PC-9 (cell line): ENCODE measurements at places on chromosomes 4 and X.
A peak's percentile ranks its signal among the peaks of the same experiment; 100 is the strongest.

- DNase-seq = no peak
These were observed 39.3 kb upstream of the HPGD start for GRCh38 chr4:174561560-174561959.

DNA sequence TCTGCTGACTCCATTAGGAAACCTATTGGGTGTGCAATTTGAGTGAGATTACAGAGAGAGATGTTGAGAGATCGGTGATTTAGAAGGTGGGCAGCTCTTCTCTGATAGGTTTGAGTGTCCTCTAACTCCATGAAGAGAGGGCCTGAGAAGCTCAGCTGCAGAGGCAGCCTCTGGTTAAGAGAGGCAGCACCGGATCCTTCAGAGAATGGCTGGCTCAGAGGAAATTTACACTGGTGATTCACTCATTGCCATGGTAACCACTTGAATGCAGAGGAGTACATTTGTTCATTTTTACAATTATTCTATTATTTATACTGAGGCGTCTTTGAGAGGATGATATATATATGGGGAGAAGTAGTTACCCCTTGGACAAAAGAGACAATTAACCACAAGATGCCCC is 171.7 kb downstream of the PDGFRA start:
- no peak for DNase-seq

GRCh38 chr4:6198278-6198677 is 2.1 kb downstream of the JAKMIP1 start:
- DNase-seq = no peak

DNA sequence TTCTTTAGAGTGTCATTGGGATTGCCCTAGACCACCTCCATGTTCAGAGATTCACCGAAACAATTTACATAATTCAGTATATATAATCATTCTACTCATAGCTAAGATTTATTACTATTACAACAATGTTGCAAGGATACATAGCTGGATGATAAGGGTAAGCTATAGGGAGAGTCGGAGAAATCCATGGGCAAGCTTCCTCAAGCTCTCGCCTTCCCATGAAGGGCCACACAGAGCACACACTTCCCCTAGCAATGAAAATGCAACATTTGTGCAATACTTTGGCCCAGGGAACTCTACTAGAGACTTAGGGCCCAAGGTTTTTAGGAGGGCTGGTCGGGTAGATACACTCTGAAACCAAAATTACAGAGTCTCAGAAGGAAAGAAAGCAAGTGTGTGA is 49.7 kb upstream of the ABCG2 start:
- no peak for DNase-seq

DNA sequence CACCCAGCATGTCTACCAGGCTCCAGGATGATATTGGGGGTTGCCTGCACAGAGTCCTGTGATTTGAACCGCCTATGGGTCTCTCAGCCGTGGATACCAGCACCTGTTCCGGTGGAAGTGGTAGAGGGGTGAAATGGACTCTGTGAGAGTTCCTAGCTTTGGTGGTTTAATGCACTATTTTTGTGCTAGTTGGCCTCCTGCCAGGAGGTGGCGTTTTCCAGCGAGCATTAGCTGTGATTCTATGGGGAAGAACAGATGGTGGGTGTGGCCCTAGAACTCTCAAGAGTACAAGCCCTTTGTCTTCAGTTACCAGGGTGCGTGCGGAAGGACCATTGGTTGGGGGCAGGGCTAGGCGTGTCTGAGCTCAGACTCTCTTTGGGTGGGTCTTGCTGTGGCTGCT is 316.9 kb upstream of the AMOT start:
- no peak for DNase-seq

- no peak for DNase-seq
These were observed 49.6 kb downstream of the RRAGB start for GRCh38 chrX:55767100-55767499.

GRCh38 chr4:80492761-80493160 is 157.2 kb downstream of the CFAP299 start:
- peak; percentile 12 for DNase-seq

DNA sequence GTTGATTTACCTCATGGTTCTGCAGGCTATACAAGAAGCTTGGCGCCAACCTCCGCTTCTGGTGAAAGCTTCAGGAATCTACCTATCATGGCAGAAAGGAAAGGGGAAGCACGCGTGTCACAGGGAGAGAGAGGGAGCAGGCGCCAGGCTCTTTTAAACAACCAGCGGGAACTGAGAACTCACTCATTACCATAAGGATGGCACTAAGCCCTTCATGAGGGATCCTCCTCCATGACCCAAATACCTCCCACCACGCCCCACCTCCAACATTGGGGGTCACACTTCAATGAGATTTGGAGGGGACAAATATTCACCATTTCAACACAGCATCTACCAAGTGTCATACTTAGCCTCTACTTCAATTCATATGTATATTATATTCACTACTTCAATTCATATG is 18.8 kb upstream of the TBC1D8B start:
- no peak for DNase-seq

- DNase-seq = no peak
These were observed 74.4 kb downstream of the OTC start for GRCh38 chrX:38426785-38427184.

GRCh38 chrX:74195605-74196004 is 108.4 kb upstream of the ZCCHC13 start:
- DNase-seq = no peak

DNA sequence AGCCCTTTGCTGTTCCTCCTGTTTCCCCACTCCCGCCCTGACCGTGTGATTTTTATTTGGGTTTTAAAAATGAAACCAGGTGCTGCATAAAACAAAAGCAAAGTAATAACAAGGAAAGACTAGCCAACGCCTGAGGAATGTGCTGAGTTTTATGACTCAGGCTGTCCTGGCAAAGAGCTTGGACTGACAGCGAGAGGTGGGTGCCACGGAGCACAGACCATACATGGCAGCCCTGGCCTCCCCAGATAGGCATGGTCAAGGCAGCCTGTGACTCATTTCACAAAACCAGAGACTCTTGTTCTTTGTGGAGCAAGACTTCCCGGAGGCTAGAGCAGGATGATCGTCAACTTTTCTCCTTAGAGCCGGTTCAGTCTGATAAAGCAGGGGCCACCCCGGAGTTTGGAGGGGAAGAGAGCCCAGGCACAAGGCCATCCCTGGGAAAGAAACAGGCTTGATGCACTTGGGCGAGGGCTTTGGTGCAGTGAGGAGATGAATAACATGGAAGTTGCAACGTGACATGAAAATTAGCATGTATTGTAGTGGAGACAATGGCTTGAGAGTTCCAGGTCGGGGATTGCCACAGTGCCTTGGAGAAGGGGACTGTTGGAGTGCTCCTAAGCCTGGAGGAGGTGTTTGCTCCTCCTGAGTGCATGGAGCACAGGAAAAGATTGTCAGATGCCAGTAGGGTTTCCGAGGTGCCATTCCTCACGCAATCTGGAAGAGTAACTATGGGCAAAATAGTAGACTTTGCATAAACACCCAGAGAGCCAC is 54.8 kb downstream of the C4orf51 start:
- DNase-seq = peak; percentile 95

DNA sequence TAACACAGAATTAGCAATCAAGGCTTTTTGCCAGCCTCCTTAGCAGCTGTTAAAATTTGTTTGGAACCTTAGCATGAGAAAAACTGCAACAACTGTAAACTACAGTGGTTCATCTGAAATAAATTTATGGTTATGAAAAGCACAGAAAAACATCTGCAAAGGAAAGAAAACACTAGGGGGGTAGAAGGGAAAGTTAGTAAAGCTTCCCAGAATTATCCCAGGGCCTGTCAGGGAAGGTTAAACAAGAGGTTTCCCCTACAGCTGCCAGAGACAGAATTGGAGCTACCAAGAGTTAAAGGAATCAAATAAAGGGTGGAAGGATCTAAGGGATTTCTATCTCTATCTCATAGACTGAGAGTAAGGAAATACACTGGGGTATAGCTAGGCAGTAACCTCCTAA is 234.7 kb upstream of the DIAPH2 start:
- no peak for DNase-seq

GRCh38 chrX:81259714-81260395 is 58.0 kb downstream of the SH3BGRL start:
- DNase-seq = no peak

- no peak for DNase-seq
These were observed 98.6 kb upstream of the ATXN3L start for GRCh38 chrX:13418126-13419097.

- no peak for DNase-seq
These were observed 12.4 kb downstream of the SLC34A2 start for GRCh38 chr4:25667931-25668557.

DNA sequence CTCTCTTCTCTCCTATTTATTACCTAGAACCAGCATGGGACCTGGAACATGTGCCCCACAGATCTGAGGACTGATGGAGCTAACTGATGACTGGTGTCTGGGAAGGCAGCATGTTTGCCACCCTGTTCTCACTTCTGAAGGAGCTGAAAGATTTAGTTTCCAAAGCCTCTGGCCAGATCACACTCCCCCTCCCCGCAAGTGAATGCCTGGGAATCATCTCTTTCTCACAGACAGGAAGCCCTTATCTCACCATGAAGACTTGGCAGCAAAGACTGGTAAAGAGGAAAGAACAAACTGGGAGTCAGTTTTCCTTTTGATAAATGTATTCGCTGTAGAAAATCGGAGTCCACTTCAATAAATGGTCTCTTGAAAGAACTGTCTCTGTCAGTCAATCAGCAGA is 21.0 kb upstream of the PCYT1B start:
- no peak for DNase-seq

DNA sequence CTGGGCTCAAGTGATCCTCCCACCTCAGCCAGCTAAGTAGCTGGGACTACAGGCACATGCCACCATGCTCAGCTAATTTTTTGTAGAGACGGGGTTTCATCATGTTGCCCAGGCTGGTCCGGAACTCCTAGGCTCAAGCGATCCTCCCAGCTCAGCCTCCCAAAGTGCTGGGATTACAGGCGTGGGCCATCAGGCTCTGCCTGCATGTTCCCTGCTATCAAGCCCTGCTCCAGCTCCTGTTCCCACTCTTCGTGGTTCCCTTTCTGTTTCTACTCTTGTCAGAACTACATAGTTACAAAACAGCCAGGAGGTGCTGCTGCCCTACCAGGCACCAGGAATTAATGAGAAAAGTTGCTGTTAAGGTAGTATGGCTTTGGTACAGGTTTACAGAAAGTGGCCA is 8.7 kb downstream of the TIMP1 start:
- no peak for DNase-seq

DNA sequence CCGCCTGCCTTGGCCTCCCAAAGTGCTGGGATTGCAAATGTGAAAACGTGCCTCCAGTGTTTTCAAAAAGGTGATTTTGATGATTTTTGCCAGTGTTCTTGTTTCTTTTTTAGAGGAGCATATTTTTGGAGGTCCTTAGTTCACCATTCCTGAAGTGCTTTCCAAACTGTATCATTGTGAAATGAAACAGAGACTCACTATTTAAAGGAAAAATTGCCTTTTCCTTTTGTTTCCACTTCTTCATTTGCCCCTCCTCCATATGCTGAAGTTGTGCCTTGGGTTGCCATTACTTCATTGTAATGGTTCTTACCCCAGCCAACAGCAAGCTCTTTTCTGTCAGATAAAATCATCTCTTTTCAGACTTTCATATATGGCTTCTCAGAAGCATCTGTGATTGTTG is 164.4 kb downstream of the FNIP2 start:
- no peak for DNase-seq

- DNase-seq = no peak
These were observed 63.7 kb downstream of the ZFYVE28 start for GRCh38 chr4:2354760-2355159.

GRCh38 chrX:2497961-2498780 is 2.6 kb downstream of the DHRSX start:
- no peak for DNase-seq

- no peak for DNase-seq
These were observed 104.7 kb upstream of the TRIM2 start for GRCh38 chr4:153099391-153100140.

DNA sequence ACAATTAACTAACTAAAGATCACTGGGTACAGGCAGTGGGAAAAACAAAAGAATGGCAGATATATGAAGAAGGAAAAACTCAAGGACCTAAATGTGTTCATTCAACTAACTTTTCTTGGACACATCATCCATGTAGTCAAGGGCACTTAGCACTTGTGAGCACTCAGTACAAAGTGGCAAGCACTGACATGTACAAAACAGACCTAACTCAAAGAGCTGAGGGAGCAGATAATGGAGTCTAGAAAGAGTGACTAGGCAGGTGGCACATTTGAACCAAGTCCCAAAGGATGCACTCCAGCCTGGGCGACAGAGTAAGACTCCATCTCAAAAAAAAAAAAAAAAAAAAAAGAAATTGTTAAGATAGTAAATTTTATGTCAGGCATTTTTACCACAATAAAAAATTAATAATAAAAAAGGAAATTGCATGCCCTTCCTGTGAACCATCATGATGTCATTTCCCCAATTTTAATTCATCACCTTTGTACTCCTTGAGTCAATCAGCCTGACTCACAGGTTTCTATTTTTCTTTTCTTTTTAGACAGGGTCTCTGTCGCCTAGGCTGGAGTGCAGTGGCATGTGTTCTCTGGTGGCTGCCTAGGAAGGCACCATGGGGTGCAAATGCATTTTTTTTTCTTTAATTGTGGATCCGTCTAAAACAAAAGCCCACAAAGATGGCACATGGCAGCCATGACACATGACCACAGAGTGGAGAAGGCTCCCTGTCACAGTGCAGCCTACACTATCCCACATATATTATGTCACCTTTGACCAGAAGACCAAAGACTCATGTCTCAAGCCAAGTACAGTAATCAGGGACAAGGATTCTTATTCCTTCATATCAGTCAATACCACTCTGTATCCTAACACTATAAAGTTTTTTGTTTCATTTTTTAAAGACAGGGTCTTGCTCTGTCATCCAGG is 91.9 kb downstream of the CHST7 start:
- DNase-seq = no peak

DNA sequence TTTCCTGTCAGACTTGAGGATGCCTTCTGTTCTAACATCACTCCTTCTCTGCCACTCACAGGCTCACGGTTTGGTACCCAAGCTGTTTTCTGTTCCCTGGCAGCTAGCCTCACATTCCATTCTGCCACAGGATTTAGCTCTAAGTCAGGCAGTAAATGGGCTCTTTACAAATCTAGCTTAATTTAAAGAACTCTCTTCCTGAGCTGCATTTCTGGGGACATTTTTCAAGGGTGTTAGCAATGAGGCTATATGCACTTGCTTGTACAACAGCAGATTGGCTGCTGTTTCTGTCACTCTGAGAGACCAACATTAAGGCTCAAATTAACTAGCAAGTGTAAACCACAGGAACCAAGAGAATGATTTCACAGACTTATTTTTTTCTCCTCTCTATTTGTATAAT is 337.8 kb upstream of the NOCT start:
- DNase-seq = no peak

- DNase-seq = no peak
These were observed 237.6 kb downstream of the FSTL5 start for GRCh38 chr4:161926033-161926828.

DNA sequence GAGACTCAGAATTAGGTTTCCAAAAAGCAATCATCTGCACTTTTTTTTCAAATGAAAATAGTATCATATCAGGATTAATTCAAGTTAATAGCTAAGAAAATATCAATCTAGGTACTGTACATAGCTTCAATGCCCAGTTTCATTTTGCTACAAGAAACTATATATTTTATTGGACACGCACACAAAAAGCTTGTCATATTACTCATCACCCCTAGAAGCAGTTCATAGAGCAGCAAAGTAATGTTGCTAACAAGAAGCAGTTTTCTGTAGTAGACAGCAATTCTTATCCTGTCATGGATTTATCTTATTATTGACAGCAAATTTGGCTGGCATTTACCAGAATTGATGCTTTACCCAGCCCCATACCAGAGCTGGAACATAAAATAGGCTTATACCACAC is 52.3 kb upstream of the LSM6 start:
- DNase-seq = no peak

GRCh38 chr4:6938647-6939271 is 29.1 kb downstream of the TBC1D14 start:
- DNase-seq = no peak
